ENCODE measurements at places on chromosomes 13 and 19.

DNA sequence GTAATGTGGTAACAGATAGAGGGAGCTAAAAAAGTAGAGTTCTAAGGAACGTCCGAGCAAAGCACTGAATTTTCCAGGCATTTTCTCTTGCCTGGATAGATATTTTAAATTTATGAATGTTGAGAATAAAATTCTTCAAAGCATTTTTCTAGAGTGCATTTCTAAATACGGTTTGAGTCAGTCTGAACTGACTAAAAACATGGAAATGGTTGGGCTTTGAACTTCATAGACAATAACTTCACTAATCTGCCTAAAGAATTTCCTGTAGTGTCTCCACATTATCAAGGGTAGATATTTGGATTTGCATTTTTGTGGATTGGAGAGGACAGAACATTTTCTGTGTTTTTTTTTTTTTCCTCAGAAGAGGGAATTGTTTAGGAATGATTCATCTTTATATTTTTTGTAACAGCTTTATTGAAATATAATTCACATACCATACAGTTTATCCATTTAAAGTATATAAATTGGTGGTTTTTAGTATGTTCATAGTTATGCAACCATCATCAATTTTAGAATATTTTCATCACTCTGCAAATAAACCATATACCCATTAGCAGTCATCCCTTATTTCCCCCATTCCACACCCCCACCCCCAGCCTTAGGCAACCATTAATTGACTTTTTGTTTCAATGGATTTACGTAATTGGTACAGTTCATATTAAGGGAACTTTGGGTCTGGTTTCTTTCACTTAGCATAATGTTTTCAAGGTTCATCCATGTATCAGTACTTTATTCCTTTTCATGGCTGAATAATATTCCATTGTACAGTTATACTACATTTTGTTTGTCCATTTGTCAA, 20.7 kb downstream of the GARRE1 start:
- DNase-seq, result no peak

DNA sequence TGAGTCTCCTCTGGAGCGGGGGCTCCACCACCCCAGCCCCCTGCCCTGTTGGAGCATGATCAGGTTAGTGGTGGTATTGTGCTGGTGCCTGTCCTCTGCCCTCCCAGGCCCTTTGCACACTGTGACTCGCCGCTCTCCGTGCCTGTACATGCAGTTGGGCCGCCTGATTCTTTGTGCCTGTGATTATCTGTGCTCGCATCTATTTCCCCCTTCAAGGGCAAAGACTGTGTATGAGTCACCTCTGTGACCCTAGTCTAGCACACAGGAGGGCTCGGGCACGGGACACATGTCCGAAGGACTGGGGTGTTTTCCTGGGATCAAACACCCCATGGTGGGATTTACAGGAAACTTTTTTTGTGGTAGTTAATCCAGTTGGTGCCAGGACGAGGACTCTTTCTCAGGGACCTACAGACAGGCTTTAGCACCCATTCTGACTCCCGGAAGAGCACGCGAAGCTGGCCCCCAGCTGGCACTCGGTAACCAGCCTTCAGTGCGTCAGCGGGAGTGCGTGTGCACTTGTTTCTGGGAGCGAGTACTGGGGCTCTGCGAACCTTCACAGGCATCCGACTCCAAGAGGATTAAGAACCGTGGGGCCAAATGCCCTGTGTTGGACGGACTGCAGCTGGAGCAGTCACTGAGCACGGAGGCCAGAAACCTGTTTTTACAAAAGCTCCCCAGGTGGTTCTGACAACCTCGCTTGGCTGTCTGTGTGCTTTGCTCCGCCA, 6.7 kb downstream of the PPP1R37 start:
- DNase-seq, result no peak

- DNase-seq, result no peak
Observed at GRCh38 chr13:112623051-112623711, 35.2 kb upstream of the TUBGCP3 start.

- DNase-seq, result no peak
Observed at GRCh38 chr13:84479656-84480055, 597.4 kb upstream of the SLITRK1 start.

GRCh38 chr13:36975172-36975571, 24.0 kb downstream of the ALG5 start:
- no peak for DNase-seq

DNA sequence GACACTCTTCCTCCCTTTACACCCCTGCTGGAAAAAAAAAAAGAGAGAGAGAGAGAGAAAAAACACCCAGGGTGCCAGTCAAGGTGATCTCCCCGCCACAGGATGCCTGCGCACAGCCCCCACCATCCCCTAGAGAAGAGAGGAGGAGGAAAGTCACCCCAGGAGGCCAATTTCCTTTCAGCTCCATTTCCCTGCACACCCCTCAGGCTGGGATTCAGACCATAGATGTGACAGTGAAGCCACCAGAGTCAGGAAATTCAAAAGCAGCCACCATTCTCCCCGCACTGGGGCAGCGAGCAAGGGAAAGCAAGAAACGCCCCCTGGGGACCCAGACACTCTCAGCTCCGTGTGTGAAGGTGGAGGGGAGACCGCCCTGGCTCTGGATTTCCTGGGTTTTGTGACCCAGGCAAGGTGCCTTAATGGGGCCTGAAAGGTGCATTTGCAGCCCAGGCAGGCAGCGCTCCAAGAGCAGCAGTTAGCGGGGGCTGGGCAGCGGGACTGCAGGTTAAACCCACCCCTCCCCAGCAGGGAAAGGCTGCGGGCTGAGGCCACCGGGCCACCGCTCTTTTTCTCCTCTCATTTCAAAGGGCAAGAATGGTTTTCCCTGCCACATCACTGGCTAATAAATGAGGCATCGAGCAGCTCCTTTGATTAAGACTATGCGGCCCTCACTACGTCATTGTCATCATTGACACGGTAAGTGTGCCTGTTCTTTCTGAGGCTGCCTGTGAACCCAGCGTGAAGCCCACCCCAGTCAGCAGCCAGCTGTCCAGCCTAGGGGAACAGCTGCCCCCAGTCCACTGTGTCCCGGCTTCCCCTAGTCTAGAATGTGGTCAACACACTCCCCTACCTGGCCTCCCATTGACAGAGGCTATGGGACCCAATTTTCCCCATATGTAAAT, 83.8 kb upstream of the TM9SF2 start:
- no peak for DNase-seq

- DNase-seq, result no peak
Observed at GRCh38 chr19:41311072-41311471, 1.1 kb downstream of the CCDC97 start.

GRCh38 chr13:91592056-91593014, 193.9 kb downstream of the GPC5 start:
- DNase-seq, result no peak

GRCh38 chr13:95614641-95615245, 29.8 kb downstream of the DZIP1 start:
- DNase-seq, result no peak

- DNase-seq, result no peak
Observed at GRCh38 chr19:2083174-2083854, 12.8 kb downstream of the MOB3A start.

GRCh38 chr13:32248801-32249200, 66.4 kb downstream of the ZAR1L start:
- no peak for DNase-seq

DNA sequence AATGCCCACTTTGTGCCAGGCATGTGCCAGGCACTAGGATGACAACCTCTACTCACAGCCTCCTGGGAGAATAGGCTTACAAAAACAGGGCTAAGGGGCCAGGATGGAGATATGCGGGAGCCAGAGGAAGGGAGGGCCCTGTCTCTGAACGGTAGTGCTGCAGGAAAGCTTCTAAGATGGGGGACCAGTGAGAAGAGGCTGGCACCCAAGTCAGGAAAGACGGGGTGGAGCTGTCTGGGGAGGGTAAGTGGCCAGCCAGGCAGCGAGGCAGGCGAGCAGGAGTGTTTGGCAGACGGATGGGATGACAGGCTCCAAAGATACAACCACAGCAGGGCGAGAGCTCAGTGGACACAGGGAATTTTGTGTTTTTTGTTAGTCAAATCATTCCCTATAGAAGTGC, 44.7 kb upstream of the GPI start:
- DNase-seq, result no peak

DNA sequence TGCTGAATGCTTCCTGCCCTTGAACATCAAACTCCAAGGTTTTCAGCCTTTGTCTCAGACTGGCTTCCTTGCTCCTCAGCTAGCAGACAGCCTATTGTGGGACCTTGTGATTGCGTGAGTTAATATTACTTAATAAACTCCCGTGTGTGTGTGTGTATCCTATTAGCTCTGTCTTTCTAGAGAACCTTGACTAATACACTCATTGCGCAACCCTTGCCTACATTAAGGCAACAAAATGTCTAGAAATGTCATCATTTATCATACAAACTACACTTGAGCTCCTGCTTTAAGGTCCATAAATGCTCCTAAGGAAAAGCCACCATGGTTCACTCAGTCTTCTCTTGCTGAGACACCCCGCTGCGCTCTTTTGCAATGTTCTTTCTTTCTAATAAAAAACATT, 2861.0 kb downstream of the PCDH9 start:
- no peak for DNase-seq

DNA sequence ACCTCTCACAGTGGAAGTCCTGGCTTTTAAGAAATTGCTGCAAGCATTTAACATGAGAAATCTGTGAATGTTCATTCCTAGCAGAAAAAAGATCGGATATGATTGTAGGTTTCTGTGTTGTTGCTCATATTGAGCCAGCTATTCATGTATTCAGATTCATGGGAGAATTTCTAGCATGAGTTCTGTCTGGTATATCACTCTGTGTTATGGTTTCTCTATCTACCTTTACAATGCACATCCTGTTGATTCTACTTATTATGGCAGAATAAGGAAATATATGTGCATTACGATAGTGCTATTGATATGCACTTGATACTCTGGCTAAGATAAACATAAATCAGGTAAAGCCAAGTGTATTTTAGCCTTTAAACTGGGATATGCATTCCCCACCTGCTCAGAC, 138.2 kb downstream of the KCNRG start:
- no peak for DNase-seq

DNA sequence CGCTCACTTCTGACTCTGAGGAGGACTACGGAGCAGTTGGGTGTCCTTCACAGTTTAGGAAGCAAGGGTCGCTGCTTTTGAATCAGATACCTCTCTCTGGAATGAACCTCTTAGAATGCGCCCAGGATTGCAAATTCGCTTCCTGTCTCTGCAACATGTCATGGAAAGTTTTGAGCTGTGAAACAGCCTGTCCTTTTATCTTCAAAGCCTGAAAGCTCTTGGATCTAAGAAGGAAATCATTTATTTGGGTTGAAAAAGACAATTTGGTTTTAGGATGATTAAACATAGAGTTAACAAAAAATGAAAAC, 134.1 kb downstream of the KATNAL1 start:
- no peak for DNase-seq

DNA sequence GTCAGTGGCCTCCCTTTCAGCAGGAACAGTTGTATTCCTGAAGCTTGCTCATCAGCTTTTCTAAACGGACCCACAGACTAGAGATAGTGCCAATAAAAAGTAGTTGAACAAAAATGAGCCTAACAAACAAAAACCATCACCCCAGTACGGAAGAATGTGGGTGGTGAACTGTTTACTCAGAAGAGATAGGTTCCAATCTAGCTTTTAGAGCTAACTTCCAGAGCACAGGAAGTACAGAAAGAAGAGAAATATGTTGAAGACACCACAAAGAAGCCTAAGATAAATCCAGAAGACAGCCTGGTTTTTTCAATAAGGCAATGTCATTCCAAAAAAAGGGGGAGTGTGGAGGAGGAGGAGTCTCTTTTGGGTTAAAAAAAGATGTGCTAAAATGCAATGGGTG, 2.8 kb upstream of the LMO7 start:
- no peak for DNase-seq

- DNase-seq, result no peak
Observed at GRCh38 chr13:29324601-29325000, 270.9 kb downstream of the SLC7A1 start.

DNA sequence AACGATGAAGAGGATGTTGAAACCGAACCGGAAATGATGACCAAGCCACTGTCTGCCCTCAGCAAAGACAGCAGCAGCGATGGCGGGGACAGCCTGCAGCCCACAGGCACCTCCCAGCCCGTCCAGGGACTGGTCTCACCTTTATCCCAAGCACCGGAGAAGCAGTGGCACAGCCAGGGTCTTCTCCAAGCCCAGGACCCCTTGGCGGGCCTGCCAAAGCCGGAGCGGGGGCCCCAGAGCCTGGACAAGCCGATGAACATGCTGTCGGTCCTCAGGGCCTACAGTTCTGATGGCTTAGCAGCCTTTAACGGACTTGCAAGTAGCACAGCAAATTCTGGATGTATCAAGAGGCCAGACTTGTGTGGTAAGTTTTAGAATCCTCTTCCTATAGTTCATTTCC, 177.0 kb downstream of the ZNF536 start:
- no peak for DNase-seq

GRCh38 chr19:8085598-8086408, 33.2 kb downstream of the CCL25 start:
- no peak for DNase-seq

GRCh38 chr19:9799162-9799561, 19.7 kb downstream of the FBXL12 start:
- no peak for DNase-seq

DNA sequence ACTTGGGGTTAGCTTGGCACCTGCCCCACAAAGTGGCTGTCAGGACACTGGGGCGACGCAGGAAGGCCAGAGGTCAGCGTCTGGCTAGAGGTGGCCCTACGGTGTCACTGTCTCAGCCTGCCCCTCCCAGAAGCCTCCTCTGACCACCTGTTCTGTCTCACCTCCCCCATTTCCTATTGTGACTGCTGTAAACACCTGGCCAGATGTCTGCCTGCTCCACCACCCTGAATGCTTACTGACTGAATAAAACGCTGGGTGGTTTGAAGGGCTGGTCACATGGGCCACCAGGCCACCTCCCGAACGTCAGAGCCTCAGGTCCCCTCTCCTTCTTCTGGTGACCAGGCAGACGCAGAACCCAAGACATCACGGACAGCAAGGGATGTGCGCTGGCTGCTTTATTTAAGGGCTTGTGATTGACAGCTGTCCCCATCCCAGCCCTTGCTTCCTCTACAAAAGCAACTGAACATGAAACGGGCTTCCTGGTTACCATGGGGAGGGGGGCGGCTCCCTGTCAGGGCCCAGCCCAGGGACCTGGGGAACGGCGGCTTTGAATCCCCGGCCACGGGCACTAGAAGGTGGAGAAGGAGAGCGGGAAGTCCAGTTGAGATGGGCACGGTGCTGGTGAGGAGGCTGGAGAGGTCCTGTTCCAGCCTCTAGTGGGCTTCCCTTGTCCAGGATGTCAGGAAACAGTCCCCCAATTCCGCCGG, 6.2 kb downstream of the ELOF1 start:
- DNase-seq, result no peak

- no peak for DNase-seq
Observed at GRCh38 chr13:101655435-101655834, 203.0 kb downstream of the ITGBL1 start.

DNA sequence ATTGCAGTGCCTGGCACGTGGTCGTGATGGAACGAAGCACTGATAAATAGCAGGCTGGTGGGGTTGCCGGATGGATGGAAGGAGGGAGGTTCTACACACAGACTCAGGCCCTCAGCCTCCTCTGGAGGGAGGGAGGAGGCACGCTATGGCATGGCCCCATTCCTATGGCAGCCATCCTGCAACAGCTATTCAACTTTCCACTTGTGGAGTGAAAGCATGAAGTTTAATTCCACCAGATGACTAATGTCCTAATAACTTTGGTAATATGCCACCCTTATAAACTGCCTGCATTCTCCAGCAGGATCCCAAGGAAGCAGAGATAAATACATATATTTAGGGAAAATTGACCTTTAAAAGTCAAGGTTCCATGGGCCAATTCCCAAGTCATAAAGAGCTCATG, 92.4 kb downstream of the KL start:
- no peak for DNase-seq

Measured in GM18507 (cell line).